ENCODE measurements at places on chromosomes 13 and 19. TPM values are rescaled to one million over a fixed set of nuclear protein-coding genes. Genes with fewer than 3 reads are reported as not detected.

The KLK15 gene
- total RNA-seq: not detected

The C5AR1 gene
- 5.0 TPM for total RNA-seq

The KLK2 gene
- not detected for total RNA-seq

The POU2F2 gene
- total RNA-seq: 1.5 TPM

- DNase-seq: no peak
Observed at GRCh38 chr13:94419304-94419924, 60.1 kb downstream of the DCT start.

- no peak for DNase-seq
Observed at GRCh38 chr13:42728507-42729180, 52.7 kb upstream of the FAM216B start.

- DNase-seq: no peak
Observed at GRCh38 chr19:39438270-39438934, 2.7 kb upstream of the RPS16 start.

GRCh38 chr19:55056827-55057226 is 6.1 kb downstream of the RDH13 start:
- DNase-seq: no peak

DNA sequence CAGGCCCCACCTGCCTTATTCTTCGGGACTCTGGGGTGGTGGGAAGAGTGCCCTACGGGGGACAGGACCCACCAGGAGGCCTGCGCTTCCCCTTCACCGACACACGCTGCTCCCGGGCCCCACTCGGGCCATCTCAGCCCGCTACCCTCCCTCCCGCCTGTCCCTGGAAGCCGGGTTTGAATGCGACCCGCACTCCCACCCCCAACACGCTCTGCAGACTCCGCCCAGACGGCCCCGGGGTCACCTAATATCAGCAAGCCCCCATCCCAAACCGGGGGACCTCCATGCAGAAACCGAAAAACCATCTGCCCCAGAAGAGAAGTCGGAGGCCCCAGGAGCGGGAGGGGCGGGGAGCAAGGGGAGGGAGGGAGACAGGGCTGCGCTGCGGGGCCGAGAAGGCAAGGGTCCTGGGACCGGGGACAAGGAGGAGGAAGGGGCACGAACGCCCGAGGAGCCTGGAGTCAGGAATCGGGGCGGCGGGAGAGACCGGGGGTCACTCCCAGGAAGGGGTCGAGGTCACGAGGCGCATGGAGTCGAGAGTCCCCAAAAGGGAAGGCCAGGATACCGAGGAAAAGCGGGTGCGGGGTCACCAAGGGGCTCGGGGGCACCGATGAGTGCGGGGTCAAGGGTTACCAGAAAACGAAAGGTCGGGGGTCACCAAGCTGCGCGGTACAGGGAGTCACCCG is 766 bp downstream of the SBNO2 start:
- DNase-seq: peak; percentile 71

The KIR2DL4 gene
- not detected for total RNA-seq

GRCh38 chr13:52878831-52879230 is 30.4 kb upstream of the PCDH8 start:
- no peak for DNase-seq

DNA sequence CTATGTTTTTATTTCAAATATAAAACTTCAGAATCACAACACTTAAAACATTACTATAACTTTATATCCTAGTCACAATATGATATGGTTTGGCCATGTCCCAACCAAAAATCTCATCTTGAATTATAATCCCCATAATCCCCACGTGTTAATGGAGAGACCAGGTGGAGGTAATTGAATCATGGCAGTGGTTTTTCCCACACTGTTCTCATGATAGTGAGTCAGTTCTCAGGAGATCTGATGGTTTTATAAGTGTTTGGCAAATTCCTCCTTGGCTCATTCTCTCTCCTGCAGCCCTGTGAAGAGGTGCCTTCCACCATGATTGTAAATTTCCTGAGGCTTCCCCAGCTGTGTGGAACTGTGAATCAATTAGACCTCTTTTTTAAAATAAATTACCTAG is 307.6 kb downstream of the SPRY2 start:
- DNase-seq: no peak

- DNase-seq: no peak
Observed at GRCh38 chr13:19645000-19645399, 11.5 kb downstream of the MPHOSPH8 start.

DNA sequence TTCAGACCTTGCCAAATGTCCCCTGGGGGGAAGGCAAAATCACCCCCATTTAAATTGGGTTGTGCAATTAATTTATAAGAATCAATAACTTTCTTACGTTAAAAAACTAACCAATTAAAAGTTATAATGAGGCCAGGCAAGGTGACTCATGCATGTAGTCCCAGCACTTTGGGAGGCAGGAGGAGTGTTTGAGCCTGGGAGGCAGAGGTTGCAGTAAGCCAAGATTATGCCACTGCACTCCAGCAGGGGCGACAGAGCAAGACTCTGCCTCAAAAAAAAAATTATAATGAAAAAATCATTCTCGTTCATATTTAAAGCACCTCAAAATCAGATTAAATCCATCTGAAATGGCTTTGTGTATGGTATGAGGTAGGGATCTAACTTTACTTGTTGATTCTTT is 18.4 kb upstream of the SIGLEC14 start:
- no peak for DNase-seq

The KASH5 gene
- total RNA-seq: not detected

DNA sequence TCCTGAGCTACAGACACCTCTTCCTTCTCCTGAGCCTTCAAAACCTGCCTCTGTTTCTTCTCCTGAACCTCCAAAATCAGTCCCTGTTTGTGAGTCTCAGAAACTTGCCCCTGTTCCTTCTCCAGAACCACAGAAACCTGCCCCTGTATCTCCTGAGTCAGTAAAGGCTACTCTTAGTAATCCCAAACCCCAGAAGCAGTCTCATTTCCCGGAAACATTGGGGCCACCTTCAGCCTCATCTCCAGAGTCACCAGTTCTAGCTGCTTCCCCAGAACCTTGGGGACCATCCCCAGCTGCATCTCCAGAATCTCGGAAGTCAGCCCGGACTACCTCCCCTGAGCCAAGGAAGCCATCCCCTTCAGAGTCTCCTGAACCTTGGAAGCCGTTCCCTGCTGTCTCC is 10.0 kb downstream of the CHAMP1 start:
- DNase-seq: no peak

DNA sequence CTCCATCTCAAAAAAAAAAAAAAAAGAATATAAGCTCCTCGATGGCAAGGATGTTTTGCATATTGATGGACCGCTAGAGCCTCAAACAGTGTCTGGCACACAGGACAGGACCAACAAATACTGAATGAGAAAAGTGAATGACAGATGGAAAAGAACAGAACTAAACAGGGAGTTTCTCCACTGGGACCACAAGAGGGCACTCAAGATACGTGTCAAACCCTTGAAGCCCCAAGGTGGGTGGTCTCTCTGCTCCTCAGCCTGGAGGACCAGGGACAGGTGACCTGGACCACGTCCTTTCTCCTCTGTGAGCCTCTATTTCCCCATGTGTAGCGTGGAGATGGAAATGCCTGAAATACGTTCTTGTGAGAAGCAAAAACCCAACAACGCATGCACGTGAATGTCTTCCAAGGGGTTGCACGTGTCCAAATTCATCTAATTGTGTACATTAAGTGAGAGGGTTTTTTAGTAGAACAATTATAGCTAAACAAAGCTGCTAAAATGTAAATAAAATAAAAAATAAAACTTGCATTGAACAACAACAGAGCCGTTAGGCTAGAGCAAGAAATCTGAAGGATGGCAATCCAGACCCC is 5.7 kb upstream of the CDC42EP5 start:
- no peak for DNase-seq

- no peak for DNase-seq
Observed at GRCh38 chr19:4800591-4801081, 9.1 kb downstream of the FEM1A start.

- no peak for DNase-seq
Observed at GRCh38 chr13:48873081-48873480, 102.6 kb upstream of the FNDC3A start.

GRCh38 chr13:87954091-87954490 is 282.9 kb downstream of the SLITRK5 start:
- DNase-seq: no peak

The IGFL3 gene
- not detected for total RNA-seq

GRCh38 chr13:72890546-72890945 is 108.6 kb downstream of the PIBF1 start:
- no peak for DNase-seq

DNA sequence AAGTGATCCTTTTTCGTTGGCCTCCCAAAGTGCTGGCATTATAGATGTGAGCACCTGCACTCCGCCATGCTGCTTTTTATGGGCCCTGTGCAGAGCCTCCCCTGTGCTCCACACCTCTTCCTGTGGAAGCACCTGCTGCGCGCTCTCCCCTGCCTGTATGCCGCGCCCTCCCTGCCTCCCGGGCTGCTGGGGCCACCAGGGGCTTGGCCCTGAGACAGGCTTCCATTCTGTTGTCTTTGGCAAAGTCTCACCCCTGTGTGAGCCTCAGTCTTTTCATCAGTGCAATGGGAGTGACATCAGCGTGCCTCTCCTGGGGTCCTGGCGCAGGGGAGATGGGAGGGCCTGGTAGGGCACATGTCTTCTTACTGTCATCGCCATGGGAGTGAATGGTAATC is 1.3 kb downstream of the FAM174C start:
- no peak for DNase-seq

All from Right ventricle myocardium inferior (tissue), 1 donor.